ENCODE measurements at places on chromosomes 13 and 19.
A peak's percentile ranks its signal among the peaks of the same experiment; 100 is the strongest.

DNA sequence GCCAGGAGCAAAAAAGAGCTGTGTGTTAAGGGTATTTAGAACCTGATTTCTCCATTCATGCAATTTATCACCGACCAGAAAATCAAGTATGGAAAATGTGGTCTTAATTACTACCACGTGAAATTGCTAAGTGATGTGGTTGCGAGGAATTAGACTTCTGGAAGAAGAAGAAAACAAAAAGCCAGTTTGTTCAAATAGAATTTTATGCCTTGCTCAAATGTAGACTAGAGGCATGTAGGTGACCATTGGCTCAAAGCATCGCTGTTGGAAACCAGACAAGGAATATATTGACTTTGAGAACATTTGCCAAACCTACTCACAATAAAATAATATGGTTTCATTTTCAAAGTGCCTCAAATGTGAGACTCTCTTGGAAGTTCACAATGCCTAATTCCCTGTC, 57.3 kb upstream of the LRCH1 start:
- no peak for DNase-seq

DNA sequence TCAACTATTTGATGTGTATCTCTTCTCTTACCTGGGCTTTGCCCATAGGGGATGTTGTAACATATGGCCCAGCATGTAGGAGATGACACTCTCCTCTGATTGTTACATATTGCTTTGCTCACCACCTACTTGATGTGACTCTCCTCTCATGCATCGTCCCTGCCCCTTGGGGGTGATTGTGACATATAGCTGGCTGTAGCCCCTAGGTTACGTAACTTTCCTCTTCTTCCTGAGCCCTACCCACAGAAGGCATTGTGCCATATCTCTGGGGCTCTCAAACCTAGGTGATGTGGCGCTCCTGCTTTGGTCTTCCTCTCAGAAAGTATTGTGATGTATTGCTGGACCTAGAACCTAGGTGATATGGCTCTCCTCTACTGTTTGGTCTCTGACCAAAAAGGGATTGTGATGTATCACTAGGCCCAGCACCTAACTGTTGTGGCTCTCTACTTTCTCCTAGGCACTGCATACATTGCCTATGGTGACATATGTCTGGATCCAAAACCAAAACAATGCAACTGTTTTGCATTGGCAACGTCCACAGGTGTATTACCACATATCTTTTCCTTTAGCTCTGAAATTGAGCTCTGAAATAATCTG, 71.9 kb upstream of the ZNF724 start:
- DNase-seq: no peak

DNA sequence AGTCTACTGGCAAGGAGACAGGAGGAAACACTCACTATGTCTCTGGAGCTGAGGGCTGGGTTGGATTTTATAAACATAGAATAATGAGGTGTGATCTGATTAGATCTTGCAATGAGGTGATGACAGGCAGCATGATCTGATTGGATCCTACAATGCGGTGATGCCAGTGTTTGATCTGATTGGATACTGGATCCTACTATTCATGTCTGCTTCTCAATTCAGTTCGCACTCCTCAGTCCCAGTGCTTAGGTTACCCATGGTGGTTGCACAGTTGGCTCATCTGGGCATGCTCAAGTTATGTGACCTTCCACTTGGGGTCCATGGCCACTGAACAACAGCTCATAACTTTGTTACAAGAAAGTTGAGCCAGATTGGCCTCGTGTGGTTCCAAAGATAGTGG, 469.5 kb downstream of the TSHZ3 start:
- no peak for DNase-seq

GRCh38 chr13:96781141-96781540, 213.1 kb downstream of the OXGR1 start:
- DNase-seq: no peak

DNA sequence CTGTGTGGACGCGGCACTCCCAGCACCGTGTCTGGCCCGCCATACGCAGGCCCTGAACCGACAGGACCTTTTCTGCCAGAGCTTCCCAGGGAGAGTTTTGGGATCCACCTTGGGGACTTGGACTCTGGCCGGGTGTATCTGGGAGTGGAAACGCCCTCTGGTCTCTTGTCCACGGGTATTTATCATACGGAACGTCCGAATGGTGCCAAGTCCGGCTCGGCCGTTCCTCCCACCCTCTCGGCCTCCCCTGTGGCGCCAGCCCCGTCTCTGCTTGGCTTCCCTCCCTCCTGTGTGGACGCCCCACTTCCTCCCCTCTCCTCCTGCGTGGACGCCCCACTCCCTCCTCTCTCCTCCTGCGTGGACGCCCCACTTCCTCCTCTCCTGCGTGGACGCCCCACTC, 12.1 kb downstream of the HCN2 start:
- DNase-seq: no peak

GRCh38 chr19:4066176-4066606, 508 bp downstream of the ZBTB7A start:
- DNase-seq: no peak

GRCh38 chr19:845707-846521, 5.1 kb downstream of the PRTN3 start:
- DNase-seq: no peak

- no peak for DNase-seq
Observed at GRCh38 chr13:25699056-25699455, 327.3 kb downstream of the ATP8A2 start.

- DNase-seq: no peak
Observed at GRCh38 chr13:37648609-37649008, 50.0 kb upstream of the POSTN start.

DNA sequence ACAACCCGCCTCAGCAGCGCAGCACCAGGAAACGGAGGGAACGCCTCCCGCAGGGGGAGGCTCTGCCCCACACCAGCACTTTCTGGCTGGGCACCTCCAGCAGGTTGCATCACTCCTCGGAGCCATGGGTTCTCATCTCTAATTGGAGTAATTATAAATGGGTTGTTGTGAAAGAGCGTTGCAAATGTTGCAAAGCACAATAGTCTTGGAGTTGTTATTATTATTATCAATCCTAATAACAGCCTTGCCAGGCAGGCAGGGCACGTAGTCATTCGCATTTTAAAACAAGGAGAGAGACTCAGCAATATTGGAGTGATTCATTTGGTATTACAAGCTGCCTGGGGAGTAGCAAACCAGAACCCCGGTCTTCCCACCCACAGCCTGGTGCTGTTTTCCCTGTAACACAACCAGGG, 108.6 kb upstream of the GJB6 start:
- DNase-seq: no peak

DNA sequence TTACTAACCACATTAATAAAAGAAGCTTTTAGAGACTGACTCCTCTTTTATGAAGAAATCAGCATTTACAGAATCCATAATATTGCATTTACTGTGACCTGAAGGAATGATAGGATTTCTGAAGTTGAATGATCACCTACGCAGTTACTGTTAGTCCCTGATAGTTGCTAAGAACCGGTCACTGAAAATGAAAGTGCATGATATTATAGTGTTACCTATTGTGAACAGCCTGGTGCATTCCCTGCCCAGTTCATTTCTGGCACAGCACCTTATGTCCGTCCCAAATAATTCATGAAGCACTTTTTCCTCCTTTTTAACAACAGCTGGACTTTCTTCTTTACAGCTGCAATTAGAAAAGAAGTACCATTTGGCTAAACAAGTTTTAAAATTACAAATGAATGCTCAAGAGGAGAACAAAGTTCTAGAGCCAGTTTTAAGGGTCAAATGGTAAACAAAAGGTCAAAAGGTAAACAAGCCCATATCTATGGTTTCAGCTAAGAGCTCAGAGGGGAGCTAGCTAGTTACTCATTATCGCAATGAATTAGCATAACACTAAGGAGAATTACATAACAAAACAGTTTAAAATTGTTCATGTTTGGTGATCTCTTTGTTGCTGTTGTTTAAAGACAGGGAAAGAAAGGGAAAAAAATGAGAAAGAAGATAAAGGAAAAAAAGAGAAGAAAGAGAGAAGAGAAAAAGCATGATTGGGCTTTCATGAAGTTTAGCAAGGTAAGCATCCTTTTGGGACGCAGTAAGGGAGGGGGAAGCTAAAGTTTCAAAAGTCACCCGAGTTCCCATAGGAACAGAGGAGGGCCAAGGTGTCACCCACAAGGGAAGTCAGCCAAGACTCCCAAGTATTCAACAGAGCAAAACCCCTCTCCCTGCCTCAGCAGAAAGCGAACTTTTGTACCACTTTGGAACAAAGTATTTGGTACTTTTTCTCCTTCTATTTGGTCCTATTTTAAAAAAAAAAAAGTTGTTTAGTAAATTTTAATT, 50.2 kb downstream of the FLT3 start:
- no peak for DNase-seq

DNA sequence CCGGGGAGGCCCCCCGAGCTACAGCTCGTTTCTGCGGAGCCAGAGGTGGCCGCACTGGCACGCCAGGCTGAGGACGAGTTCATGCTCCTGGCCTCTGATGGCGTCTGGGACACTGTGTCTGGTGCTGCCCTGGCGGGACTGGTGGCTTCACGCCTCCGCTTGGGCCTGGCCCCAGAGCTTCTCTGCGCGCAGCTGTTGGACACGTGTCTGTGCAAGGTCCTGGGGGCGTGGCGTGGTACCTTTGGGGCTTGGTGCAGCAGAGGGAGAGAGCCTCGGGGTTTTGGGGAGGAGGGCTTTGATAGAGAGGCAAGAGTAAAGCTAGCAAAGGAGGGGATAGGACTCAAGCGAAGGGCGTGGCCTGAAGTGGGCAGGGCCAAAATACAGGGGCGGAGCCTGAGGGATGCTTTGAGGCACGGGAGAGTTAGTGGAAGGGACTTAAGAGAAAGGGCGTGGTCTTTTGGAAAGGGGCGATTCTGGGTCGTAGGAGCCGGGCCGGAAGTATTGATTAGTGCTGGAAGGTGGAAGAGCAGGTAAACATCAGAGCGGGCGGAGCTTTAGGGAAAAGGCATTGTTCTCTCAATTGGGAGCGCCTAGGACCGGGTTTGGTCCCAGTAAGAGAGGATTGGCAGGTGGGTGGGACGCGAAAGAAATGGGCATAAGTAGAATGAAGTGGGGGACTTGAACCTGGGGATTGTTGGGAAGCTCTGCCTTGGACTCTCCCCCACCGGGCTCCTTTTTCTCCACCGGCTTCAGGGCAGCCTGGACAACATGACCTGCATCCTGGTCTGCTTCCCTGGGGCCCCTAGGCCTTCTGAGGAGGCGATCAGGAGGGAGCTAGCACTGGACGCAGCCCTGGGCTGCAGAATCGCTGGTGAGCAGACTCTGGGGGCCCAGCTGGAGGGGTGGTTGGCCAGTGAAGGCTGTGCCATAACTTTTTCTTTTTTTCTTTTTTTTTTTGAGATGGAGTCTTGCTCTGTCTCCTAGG, 1.2 kb downstream of the PPM1N start:
- DNase-seq: peak; percentile 27

DNA sequence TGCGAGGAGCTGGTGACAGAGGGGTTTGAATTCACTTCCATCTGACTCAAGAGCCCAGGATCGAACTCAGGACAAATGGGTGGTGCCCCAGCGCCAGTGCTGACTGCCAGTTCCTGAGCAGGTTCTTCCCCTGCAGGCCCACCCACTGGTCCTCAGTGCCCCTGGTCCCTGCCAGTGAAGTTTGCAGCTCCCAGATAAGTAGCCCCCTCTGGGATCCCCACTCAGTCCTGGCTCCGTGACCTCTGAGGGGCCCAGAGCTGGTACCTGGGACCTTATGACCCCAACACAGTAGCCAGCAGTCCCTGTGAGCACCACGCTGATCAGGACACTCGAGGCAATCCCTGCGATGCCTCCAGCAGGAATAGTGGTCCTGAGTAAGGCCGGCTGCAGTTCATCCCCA, 11.3 kb upstream of the CEACAM20 start:
- no peak for DNase-seq

GRCh38 chr13:99266827-99267226, 8.6 kb upstream of the GPR18 start:
- no peak for DNase-seq

DNA sequence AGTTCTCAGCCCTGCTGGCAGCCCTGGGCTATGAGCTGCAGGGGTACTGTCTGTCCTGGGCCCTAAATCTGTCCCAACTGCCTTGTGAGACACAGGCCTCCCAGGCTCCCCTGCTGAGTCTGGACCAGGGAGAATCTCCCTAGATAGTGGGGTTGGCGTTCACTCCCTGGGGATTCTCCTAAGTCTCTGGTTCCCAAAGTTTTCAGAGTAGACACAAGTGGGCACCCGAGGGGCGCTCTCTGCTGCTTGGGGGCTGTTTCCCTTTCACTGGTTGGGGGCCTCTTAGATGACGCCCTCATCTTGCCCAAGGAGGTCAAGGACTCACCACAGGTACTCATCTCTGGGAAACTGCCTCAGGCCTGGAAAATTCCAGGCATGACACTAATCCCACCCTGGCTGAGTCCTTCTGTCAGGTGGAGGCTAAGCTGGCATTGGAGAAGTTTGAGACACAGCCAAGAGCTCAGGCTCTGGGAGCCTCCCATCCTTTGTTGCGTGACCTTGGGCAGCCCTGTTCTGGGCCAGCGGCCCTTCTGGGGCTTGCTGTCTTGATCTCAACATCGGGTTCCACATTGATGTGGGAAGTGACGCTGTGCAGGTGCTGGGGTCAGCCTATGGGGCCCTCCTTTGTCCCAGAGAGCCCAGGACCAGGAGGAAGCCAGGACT, 3.9 kb downstream of the RPL18A start:
- no peak for DNase-seq

GRCh38 chr19:27647423-27647822, 1565.5 kb downstream of the UQCRFS1 start:
- DNase-seq: no peak

DNA sequence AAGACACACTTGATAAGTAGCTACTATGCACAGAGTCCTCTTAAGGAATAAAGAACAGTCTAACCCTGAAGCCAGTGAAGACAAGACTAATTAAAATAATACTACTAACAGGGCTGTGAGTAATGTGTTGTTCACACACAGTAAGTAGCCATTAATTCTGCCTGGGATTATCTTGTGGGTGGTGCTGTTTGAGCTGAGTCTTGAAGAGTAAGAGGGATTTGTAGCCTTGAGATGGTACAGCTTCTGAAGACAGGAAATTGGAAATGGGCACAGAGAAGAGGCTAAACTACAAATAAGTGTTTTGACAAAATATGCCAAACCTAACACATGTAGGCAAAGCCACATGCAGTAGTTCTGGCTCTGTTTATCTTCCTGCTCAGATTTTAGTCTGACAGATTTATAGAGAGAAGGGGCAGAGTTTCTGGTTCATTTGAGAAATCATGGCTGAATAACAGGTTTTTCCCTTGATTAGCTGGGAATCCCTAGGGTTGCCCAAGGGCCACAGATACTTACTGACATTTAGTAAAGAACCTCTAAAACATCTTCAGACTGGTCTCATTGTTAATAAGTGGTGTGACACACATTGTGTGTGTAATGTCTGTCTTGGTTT, 38.0 kb downstream of the ITGBL1 start:
- DNase-seq: no peak

- DNase-seq: no peak
Observed at GRCh38 chr13:28618230-28618994, 40.5 kb upstream of the POMP start.
